ENCODE measurements at places on chromosomes 7 and 10.

DNA sequence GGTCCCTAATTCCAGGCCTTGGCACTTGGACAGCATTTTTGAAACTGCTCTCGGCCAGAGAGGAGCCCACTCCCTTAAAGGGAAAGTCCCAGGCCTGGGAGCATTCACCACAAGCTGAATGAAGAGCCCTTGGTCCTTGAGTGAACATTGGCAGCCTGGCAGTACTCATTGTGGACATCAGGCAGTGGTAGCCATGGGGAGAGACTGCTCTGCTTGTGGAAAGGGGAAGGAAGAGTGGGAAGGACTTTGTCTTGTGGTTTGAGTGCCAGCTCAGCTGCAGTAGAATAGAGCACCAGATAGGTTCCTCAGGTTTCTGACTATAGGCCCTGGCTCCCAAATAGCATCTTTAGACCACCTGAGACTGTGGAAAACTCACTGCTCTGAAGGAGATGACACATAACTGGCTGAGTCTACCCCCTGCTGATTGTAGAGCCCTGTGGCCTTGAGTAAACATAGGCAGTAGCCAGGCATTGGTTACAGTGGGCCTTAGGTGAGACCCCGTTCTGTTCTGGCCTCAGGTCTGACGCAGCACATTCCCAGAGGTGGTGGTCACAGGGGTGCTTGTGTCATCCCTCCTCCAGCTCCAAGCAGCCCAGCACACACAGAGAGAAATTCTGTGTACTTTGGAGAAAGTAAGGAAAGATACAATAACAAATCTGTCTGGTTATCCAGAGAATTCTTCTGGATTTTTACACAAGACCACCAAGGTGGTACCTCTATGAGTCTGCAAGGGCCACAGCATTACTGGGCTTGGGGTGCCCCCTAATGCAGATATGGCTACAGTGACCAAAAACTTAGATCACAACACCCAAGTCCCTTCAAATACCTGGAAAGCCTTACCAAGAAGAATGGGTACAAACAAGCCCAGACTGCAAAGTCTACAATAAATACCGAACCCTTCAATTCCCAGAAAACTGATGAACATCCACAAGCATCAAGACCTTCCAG lies 153.8 kb downstream of the GNAI1 start:
- no peak for DNase-seq

DNA sequence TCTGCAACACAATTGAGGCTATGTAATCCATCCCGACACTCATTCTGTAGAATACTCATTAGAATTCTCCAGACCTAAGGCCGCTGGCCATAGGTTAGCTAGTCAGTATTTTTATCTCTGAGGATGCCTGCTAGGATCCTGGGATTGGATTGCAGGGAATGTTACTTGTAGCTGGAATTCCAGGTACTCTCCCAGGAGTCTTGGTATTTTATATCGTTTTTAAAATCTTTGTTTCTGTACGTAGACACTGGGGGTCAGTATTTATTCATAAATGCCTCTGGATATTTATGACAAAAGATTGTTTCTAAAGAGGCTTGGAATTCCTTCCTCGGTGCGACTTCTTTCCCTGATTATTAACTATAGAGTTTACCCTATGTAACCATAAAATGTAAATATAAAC lies 40.1 kb downstream of the BPGM start:
- no peak for DNase-seq

GRCh38 chr7:90773269-90773668 lies 177.1 kb downstream of the CDK14 start:
- DNase-seq: no peak

GRCh38 chr7:132760866-132761265 lies 184.6 kb upstream of the PLXNA4 start:
- DNase-seq: no peak

DNA sequence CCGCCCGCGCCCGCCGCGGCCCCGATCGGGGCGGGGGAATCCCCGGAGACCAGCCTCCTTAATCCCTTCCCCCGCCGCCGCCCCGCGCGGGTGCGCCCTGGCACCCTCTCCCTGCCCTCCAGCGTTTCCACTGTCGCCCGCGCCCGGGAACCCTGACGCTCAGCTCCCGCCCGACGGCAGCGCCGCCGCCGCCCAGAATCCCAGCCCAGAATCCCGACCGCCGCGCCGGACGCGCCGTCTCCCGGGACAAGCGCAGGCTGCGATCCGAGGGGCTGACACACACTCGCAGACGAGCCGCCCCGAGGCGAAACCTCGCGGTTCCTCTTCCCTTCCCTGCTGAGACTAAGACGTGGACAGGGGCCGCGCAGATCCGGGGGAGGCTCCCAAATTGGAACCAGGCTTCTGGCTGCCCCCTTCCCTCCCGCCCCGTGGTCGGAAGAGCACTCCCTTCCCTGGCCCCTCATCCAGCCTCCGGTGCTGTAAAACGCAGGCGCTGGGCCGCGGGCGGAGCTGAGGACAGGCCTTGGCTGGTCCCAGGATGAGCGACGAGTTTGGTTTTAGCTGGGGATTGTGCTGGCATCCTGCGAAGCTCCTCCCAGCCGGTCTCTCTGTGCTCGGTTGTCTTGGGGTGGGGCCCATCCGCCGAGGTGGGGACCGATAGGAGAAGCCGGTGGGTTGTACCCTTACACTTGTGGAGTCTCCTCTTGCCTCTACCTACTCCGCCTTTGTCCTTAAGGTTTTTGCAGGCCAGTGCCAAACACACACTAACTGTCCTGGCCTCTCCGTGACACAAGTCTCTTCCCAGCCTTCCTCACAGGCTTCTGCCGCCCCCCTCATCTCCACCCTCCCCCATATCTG lies 1.1 kb downstream of the MARVELD1 start:
- peak; percentile 19 for DNase-seq

GRCh38 chr10:121113385-121113696 lies 262.2 kb downstream of the WDR11 start:
- no peak for DNase-seq

GRCh38 chr10:19491166-19491565 lies 325.1 kb upstream of the PLXDC2 start:
- DNase-seq: no peak

DNA sequence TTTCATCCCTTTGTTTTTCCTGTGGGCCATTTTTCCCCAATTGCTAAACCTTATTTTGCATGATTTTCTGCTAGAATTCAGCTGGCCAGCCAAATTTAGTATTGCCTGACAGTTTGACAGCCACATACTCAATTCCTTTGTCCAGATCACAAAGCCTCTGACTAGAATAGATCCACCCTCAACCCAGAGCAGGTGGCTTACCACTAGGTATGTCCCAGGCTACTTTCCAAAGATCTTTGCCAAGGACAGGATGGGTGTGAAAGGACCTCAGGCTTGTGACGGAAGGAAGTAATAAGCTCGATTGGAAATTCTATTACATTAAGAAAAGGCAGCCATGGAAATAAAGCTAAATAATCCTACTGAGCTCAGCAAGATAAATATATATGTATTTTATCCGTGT lies 50.6 kb upstream of the AGK start:
- no peak for DNase-seq

DNA sequence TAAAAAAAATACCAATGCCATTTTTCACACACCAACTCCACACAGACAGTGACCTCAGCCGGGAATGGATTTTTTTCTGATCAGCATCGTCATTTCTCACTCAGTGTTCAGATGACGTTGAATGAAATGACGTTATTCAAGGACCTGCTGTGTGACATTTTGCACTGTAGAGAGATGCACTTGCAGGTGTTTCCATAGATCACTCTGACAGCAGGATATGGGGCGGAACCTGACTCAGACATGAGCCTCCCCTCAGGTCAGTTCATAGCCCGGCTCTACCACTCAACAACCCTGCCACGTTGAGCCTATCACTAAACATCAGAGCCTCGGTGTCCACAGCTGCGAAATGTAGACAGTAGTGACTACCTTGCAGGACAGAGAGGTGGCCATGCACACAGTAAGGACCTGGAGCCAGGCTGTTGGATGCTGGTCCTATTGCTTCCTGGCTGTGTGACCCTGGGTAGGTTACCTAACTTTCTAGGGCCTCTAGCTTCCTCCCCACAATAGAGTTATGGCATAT lies 41.4 kb upstream of the ANTXRL start:
- no peak for DNase-seq

GRCh38 chr7:10225275-10225674 lies 748.4 kb upstream of the PHF14 start:
- no peak for DNase-seq

DNA sequence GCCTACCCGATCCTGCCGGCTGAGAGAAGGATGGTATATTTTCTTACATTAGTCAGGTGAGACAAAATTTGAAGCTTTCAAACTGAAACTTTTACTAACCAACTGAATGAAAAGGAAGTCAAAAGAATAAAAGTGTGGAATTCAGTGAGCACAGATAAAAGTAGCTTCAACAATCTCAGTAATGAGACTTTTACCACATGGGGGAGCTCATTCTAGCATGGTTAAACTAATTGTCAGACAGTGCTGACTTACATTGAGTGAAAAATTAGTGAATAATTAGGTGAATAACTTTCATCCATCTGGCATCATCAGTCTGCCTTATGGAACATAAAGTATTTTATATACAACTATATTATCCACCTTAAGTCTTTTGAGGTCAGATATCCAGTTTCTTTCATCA lies 8.4 kb downstream of the FAM237B start:
- no peak for DNase-seq

DNA sequence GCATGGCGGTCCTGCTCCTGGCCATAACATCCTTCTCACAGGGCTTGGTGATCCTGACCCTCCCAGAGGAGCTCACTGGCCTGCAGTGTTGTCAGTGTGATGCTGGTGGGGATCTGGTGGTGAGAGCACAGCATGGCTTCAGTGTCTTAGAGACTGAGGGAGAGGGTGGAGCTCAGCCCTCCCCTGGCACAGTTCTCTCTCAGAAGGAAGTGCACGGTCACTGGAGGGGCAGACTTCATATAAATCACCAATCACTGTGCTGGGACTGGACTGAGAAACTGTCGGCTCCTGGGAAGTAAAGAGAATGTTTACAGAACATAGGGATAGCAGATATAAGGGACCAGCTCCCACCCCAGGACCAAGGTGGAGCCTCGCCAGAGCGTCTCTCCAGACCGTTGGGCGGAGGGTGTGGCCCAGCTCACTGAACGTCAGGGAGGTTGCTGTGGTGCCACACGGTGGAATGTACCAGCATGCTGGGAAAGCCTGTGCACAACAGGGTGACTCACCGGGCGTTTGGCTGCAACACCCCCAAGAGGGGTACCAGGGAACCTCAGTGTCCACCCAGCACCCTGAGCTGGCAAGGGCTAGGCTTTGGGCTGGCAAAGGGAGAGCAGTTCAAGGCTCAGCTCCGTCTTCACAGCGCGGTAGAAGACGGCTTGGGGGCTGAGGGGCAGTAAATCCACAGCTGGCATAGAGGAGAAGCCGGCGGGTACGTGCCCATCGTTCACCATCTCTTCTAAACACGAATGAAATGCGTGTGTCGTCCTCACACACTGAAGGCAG lies 8.8 kb upstream of the GET4 start:
- no peak for DNase-seq

- DNase-seq: no peak
Observed at GRCh38 chr10:19803676-19804075, 12.6 kb upstream of the PLXDC2 start.

DNA sequence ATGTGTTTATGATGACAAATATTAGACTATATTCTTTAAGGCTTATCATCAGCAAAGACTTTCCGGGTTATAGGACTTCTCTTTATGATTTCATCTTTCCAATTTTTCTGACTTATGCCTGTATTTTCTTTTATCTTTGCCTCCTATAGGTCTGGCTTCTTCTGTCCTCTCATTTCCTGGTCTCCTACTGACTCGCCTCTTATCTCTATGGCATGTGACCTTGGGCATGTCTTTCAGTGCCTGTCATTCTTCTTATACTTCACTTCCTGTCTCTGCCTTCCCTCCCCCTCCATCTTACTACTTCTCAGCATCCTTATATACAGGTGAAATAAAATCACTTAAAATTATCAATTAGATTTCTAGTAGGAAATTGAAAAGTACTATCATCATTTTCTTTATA lies 42.2 kb downstream of the PCDH15 start:
- DNase-seq: no peak

- DNase-seq: no peak
Observed at GRCh38 chr10:66586073-66586472, 339.8 kb upstream of the LRRTM3 start.

DNA sequence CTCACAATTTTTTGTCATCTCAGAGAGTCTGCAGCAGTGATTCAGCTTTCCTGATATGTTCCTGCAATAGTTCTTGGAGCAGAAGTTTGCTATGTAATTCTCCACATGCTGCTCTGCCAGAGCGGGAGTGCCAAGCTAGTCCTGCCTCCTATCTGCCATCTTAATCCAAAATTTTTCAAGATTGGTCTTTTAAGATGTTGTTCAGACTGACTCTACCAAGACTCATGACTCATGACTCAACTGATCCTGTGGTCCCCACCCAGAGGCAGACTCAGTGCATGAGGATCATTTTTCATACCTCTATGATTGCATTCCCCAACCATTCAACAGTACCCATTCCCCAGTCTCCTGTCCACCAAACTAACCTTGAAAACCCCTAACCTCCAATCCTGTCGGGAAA lies 470.8 kb downstream of the INHBA start:
- DNase-seq: no peak

- no peak for DNase-seq
Observed at GRCh38 chr7:120431016-120431415, 158.0 kb downstream of the KCND2 start.

DNA sequence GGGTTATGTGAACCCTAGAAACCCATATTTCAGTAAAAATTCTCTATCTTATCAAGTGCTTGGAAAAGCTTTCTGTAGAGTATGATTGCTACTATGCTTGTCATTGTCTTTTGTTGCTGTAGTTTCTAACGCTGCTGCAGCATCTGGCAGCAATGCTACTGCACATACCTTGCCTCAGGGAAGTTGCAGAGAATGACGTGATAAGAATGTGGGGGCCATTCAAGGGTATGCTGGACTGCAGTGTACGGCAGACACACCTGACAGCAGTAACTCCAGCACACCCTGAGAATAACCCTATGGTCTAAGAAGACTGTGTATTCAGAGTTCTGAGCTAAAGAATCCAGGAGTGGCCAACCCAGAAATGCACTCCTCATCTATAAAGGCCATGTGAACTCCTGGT lies 20.5 kb downstream of the TRIM4 start:
- no peak for DNase-seq

GRCh38 chr10:70247360-70247759 lies 14.1 kb upstream of the PPA1 start:
- DNase-seq: no peak

GRCh38 chr7:3673524-3673923 lies 372.5 kb downstream of the SDK1 start:
- peak; percentile 36 for DNase-seq

- no peak for DNase-seq
Observed at GRCh38 chr10:420154-421121, 269.0 kb downstream of the DIP2C start.

Data from activated T-cell treated with anti-CD3 and anti-CD28 coated beads for 4 hours (primary cell).